ENCODE measurements at places on chromosomes 7 and 10. TPM values are rescaled to one million over a fixed set of nuclear protein-coding genes. Genes with fewer than 3 reads are reported as not detected.

DNA sequence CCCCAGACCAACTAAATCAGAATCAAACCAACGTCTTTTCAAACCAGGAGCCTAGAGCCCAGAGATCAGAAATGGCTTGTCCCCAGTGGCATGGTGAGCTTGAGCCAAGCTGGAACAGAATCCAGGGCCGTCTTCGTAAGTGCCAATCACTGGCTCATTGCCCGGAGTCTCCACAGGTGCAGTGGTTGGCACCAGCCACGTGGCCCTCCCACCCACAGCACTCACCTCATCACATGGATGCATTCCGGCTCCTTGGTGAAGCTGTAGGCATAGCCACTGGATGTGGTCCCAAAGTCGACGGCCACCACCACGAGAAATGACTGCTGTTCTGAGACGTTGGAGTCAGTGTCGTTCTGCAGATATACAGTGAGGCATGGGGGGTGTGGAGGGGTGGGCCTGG, 37.4 kb downstream of the HSPA12A start:
- no peak for DNase-seq

DNA sequence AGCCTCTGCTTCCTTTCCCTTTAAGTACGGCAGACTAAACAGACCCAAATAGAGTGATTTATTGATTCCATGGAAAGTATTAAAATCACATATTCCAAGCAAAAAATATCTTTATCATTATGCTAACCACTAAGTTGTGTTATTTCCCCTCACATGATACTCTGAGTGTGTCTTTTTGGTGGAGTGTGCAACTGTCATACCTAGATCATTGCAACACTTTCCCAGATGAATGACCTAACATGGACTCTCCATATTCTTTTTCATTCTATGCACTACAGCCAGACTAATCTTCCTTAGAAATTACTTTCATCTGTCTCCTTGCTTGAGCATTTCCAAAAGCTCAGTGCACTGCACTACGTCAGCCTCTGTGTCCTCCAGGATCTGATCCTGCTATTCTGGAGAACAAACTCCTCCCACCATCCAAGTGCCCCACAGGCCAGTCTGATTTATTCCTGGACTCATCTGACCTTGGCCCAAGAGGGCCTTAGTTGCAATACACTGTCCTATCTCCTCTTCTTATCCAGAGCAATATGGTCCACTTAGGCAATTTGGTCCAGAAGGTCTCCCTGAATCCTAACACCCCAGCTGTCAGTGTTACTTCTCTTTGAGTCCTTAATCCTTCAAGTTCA, 263.3 kb upstream of the KLF6 start:
- DNase-seq = peak; percentile 65

DNA sequence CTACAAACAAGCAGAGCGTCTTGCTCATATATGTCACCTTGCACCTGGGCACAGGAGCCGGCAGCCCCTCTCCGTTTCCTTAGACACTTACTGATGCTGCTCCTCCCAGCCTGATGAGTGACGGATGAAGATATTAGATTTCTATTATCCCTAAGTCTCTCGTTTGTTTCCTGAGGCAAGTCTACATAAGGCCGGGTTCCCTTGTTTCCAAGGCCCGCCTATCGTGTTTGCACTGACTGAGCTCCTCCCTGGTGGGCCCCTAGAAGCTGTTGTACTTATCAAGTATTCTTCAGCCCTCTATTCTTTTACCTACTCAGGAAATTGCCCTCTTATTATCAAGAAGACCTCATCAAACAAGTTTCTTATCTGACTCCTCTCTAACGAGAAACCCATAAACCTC, 18.5 kb downstream of the SH3PXD2A start:
- DNase-seq = no peak

The MYO1G gene
- 0.29 TPM for total RNA-seq

The PLEKHS1 gene
- total RNA-seq = not detected

- peak; percentile 60 for DNase-seq
Measured at GRCh38 chr10:88892222-88892967, 12.3 kb downstream of the STAMBPL1 start.

The MNX1 gene
- not detected for total RNA-seq

The HKDC1 gene
- 2.9 TPM for total RNA-seq

DNA sequence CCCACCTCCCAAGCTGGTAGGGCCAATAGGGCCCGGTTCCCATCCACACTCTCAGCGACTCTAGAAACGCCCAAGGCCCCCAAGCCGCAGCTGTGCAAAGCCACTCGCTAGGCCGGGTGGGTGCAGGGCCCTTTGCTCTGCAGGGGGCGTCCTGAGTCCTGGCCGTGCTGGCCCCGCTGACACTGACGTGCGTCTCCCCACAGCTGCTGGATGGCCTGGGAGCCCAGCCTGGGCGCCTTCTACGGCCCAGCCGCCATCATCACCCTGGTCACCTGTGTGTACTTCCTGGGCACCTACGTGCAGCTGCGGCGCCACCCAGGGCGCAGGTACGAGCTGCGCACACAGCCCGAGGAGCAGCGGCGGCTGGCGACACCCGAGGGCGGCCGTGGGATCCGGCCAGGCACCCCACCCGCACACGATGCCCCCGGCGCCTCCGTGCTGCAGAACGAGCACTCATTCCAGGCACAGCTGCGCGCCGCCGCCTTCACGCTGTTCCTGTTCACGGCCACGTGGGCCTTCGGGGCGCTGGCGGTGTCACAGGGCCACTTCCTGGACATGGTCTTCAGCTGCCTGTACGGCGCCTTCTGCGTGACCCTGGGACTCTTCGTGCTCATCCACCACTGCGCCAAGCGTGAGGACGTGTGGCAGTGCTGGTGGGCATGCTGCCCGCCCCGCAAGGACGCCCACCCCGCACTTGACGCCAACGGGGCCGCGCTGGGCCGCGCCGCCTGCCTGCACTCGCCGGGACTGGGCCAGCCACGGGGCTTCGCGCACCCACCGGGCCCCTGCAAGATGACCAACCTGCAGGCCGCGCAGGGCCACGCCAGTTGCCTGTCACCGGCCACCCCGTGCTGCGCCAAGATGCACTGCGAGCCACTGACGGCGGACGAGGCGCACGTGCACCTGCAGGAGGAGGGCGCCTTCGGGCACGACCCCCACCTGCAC, 31.6 kb upstream of the KNDC1 start:
- peak; percentile 74 for DNase-seq

DNA sequence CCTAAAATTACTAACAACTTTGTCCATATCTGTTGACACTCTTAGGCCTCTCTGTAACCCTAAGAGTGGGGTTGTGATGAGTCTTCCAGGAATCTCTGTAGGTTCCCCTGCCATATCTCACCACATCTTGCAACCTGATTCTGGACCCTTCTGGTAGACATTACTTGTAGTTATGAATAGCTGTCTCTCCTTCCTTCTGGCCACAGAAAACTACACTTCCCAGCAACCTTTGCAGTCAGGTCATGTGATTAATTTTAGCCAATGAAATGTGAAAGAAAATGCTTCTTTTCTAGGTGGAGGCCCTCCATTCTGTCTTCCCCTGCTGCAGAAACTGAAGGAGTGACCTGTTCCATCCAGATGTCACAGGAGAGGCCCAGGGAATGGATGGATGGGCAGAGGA, 147.6 kb upstream of the AOAH start:
- no peak for DNase-seq

The NT5C2 gene
- 94.1 TPM for total RNA-seq

- DNase-seq = no peak
Measured at GRCh38 chr10:128221117-128221516, 94.9 kb upstream of the MKI67 start.

DNA sequence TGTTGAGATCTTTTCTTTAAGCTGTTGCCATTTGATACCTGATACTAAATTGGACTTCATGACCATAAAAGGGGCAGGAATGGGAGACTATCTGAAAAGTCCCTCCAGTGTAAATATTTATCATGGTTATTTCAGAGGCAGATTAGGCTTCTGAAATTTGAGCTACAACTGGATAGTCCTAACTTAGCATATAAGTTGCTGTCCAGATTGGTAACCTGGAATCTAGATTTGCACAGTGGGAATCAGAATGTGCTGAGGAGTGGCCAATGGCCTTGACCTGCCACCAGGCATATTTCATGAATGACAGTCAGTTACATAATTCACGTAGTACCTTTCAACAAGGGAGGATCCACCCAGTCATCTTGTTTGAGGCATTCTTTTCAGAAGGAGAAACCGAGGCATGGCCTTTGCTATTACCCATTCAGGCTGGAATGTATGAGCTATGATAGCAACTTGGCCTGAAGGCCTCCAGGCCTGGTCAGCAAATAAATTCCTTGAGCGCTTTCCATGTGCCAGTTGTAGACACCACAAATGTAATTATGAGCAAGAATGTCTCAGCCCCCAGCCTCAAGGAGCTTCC, 80.0 kb downstream of the EEPD1 start:
- peak; percentile 84 for DNase-seq

The H2BK1 gene
- not detected for total RNA-seq

The AASS gene
- total RNA-seq = 26.4 TPM

- DNase-seq = no peak
Measured at GRCh38 chr10:44512431-44513022, 127.6 kb upstream of the CXCL12 start.

The JAKMIP3 gene
- total RNA-seq = 0.29 TPM

The CHAT gene
- total RNA-seq = not detected

DNA sequence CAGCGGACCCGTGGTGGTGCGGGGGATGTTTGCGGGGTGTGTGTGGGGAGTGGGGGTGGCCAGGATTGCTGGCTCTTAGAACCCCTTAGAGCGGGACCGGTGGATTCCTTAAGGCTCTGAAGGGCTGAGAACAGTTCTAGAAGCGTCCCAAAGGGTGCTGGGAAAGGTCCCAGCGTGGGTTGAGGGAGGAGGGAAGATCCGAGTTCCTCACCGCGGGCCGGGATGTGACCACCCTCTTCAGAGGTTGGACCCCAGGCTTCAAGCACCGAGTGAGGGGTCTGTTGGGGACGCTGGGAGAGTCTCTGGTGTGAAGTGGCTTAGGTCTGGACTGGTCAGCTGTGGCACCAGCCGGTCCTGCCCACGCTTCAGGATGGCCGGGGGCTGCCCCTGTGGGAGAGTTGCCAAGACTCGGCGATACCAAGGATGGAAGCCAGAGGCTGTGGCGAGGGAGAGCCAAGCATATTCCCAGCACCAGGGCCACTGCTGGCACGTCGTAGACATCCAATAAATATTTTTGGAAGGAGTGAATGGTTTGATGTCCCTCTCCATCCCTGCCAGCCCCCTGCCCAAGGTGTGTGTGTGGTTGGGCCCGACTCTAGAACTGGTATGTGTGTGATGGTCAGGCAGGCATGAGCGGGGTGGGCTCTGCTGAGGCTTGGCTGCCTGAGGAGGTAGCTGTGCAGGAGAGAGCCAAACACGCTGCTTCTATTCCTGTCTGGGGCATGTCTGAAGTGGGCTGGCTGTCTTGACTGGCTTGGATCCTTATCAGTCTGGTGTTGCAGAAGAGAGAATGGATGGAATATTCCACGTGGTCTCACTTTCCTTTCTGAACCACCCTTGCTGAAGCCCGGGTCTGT, 19.2 kb downstream of the ZNF775 start:
- DNase-seq = peak; percentile 76

DNA sequence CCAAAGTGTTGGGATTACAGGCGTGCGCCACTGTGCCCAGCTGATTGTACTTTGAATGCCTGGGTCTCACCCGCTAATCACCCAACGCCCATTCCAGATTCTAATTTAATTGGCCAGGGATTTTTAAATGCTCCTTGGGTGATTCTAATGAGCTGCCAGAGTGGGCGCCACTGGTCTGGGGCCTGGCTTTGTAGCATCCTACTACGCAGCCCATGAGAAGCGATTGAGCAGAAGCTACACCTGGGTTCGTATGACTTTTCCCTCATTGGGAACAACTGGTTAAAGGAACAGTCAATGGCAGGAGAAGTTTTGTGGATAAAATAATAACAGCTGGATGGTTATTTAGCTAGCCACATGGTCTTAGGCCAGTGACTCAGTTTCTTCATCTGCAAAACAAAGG, 108.0 kb downstream of the SPAG6 start:
- DNase-seq = no peak

DNA sequence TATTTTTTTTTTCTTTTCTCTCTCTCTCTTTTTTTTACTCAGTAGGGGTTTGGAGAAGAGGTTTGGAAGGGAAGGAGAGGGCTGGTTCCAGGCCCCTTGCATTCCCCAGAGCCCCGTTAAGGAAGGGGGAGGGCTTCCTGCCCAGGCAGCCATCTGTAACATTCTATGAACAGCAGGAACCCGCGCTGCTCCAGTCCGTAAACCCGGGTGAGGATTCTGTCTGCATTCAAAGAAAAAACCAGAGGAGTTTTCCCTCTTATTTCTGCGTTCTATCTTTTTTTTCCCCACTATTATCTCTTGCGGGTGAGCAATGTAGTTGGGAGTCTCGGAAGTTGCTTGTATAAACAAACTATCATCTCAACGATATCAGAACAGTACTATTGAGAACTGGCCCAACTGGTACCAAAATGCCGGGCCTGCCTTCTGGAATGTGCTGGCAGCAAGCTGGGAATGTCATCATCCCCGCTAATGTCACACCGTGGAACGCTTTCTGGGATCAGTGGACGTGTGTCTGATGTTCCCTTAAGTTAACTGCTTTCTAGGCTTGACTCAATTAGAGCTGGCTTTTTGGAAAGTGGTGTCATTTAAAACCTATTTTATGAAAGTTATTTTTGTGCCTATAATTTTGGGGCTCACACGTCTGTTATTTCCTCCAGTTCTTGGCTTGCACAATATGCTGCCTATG, 153.1 kb upstream of the MEOX2 start:
- DNase-seq = peak; percentile 73

The LRRN3 gene
- 2.4 TPM for total RNA-seq

- DNase-seq = no peak
Measured at GRCh38 chr10:120495226-120496009, 38.4 kb downstream of the PLPP4 start.

GRCh38 chr10:49327036-49327813, 28.3 kb downstream of the C10orf71 start:
- no peak for DNase-seq

DNA sequence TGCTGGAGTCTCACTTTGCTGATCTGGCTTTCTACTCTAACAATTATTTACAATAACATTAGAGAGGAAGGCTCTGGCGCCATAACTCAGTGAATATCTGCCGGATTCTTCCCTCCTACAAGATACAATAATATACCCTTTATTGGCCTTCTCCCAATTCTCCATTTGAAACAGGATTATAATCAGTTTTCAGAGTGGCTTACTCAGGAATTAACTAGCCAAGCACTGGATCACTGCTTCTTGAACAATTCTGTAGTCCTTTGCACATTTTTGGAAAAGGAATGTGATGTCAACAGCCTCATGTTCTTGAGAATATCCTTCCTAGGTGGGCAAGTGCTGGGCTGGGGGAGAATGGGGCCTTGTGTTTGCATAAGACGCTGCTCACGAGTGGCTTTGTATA, 125.9 kb downstream of the HIPK2 start:
- no peak for DNase-seq

DNA sequence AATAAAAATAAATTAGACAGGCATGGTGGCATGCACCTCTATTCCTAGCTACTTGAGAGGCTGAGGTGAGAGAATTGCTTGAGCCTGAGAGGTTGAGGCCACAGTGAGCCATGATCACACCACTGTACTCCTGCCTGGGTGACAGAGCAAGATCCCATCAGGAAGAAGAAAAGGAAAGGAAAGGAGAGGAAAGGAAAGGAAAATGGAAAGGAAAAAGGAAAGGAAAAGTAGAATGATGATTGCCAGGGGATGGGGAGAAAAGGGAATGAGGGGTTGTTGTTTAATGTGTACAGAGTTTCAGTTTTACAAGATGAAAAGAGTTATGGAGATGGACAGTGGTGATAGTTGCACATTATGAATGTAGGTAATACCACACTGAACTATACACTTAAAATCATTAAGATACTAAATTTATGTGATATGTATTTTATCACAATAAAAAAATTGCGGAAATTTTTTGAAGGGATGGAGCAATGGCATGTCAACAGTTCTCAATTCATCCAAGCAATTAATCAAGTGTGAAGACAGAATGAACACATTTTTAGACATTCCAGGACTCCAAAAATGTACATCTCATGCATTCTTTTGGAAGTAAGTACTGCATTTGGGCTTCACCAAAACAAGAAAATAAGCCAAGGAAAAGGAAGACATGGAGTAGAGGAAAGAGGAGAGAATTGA, 44.3 kb downstream of the IL6 start:
- DNase-seq = no peak

Measured in osteoblast (primary cell).